ENCODE measurements at places on chromosomes 7 and 10.

- H3K4me1 ChIP-seq: peaks cover 15% of the 10 kb centered on the region
- no peak overlapping the region for H3K27ac ChIP-seq
Observed at GRCh38 chr7:27235387-27236311, 7.0 kb upstream of the EVX1 start.

DNA sequence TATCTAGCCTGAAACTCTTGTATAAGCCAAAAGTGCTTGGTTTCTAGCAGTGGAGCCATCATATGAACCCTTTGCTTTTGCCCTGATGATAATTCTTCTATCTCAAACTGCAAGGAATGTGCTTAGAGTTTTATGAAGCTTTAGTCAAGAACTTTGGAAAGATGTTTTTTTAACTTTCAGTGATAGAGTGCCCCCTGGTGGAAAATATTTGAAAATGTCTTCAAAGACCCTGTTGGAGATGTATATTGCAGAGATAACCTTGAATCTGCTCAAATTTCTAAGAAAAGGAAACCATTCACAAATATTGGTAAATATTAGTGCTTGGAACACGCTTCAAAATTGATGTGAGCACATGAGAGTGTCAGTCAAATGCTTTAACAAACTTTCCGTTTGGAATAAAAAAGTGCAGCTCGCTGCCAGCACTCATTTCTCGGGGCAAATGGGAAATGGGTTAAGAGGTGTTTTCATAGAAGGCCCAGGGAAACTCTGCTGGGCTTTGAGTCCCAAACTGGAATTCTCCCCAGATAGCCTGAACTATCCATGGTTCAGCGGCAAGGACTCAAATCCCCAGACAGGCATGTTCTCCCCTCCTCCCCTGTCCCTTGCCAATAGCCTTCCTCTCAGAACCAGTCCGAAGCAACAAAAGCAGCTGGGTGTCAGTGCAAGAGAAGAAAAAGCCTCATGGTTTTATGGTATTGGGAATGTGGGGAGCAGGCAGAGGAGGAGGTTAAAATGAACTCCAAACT is 129.3 kb downstream of the MYOF start:
- H3K27ac ChIP-seq: no peak overlapping the region
- no peaks in the 10 kb centered on the region for H3K36me3 ChIP-seq
- no peak overlapping the region for H3K4me3 ChIP-seq
- H3K27me3 ChIP-seq: peaks cover 12% of the 10 kb centered on the region
- no peak for DNase-seq
- H3K4me1 ChIP-seq: no peaks in the 10 kb centered on the region

- peak overlapping the region; percentile 82 for H3K4me3 ChIP-seq
- H3K4me1 ChIP-seq: peaks cover 94% of the 10 kb centered on the region
- no peak for DNase-seq
- H3K27me3 ChIP-seq: no peaks in the 10 kb centered on the region
Observed at GRCh38 chr10:95833042-95833610, 74.6 kb upstream of the CC2D2B start.

GRCh38 chr10:15954188-15954587 is 93.9 kb upstream of the MINDY3 start:
- no peaks in the 10 kb centered on the region for H3K4me1 ChIP-seq
- no peaks in the 10 kb centered on the region for H3K36me3 ChIP-seq
- no peak overlapping the region for H3K4me3 ChIP-seq
- no peaks in the 10 kb centered on the region for H3K27me3 ChIP-seq
- no peak overlapping the region for H3K27ac ChIP-seq
- DNase-seq: no peak

DNA sequence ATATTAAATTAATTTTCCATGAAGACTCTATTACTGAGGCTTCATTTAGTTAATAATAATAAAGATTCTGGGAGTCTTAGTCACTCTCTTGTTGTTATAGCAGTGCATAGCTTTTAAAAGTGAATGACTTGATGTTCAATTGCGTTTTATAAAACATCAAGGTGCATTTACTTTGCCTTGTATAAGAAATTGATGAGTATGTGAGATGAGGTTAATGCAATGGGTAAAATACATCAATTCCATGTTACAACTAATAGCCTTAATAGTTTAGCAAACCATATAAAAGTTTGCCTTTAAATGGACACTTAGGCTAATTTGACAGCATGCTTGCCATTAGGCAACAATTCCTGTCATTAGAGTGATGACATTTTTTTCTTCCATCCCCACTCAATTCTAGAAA is 173.6 kb upstream of the TEX47 start:
- no peaks in the 10 kb centered on the region for H3K4me1 ChIP-seq
- H3K27ac ChIP-seq: no peak overlapping the region

- no peak overlapping the region for H3K4me3 ChIP-seq
- peaks cover 3% of the 10 kb centered on the region for H3K27me3 ChIP-seq
- no peaks in the 10 kb centered on the region for H3K4me1 ChIP-seq
- DNase-seq: no peak
- no peaks in the 10 kb centered on the region for H3K36me3 ChIP-seq
- H3K27ac ChIP-seq: no peak overlapping the region
Observed at GRCh38 chr10:93548376-93549071, 17.9 kb upstream of the FFAR4 start.

DNA sequence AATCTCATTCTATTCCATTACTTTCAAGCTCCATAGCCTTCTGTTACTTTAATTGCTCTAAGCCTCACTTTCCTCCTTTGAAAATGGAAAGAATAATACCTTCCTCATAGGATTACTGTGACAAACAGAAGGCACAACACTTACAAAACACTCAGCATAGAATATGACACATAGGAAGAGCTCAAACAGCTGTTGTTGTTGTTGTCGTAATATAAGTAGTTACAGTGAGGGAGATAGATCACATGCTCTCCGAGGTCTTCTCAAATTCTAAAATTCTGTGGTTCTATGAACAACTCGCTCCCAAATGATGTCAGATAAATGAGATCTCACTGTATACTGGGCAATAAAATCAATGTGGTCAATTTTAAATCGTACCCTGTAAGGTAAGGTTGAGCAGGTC is 1049.3 kb upstream of the C7orf33 start:
- no peak overlapping the region for H3K27ac ChIP-seq
- H3K4me1 ChIP-seq: no peaks in the 10 kb centered on the region
- no peak for DNase-seq
- H3K36me3 ChIP-seq: no peaks in the 10 kb centered on the region
- H3K27me3 ChIP-seq: no peaks in the 10 kb centered on the region
- H3K4me3 ChIP-seq: no peak overlapping the region

GRCh38 chr7:26278770-26279169 is 12.9 kb upstream of the SNX10 start:
- peaks cover 11% of the 10 kb centered on the region for H3K4me1 ChIP-seq
- H3K36me3 ChIP-seq: no peaks in the 10 kb centered on the region
